ENCODE measurements at places on chromosomes 4 and X.

GRCh38 chr4:111028795-111029194 lies 405.9 kb upstream of the PITX2 start:
- no peak for DNase-seq

DNA sequence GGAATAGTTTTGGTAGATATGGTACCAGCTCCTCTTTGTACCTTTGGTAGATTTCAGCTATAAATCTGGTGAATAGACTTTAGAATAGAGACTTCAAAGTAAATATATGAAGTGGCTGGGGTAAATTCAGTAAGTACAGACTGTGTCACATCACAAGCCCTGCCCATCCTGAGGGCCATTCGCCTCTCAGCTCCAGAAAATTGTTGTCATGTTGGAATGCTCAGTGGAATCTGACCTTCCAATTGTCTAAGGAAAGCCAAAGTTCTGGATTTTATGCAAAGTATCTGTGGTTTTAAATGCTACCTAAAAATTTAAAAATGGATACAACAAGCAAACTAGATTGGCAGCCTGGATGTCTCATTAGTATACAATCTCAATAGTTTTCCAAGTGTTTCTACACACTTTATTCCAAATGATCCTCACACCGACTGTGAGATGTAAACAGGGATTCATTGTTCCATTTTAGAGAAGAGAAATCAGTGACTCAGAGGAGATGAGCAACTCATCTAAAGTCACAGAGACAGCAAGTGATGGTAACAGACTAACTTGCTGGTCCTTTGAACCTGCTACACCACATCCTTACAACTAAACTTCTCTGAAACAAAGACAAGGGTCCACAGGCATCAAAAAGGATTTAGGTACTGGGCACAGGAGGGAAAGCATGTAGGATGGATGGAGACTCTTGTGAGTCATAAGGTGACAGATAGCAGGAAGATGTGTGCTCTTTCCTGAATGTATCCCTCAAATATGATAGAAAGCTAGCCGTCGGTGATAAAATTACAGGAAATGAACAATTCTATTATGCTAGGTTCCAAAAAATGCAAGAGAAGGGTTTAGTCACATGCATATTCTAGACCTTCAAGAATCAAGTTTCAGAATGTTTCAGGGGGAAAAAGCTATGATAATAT lies 127.3 kb downstream of the ATP10D start:
- DNase-seq = no peak

DNA sequence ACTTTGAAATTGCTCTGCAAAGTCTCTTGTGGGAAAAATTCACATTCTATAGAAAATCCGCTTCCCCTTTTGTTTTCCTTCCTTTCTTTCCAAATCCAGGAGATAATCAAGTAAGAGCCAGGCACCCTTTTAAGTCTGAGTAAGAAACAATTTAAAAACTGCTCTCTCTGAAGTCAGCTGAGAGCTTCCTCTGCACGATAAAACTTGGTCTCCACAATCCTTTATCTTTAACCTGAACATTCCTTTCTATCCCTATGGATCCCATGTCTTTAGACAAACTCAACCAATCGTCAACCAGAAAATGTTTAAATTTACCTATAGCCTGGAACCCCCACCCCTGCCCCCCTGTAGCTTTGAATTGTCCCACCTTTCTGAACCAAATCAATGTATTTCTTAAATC lies 1723.6 kb upstream of the AGA start:
- no peak for DNase-seq

- no peak for DNase-seq
Measured at GRCh38 chr4:124514588-124514987, 197.9 kb downstream of the ANKRD50 start.

- no peak for DNase-seq
Measured at GRCh38 chrX:71052721-71053120, 15.4 kb downstream of the SNX12 start.

DNA sequence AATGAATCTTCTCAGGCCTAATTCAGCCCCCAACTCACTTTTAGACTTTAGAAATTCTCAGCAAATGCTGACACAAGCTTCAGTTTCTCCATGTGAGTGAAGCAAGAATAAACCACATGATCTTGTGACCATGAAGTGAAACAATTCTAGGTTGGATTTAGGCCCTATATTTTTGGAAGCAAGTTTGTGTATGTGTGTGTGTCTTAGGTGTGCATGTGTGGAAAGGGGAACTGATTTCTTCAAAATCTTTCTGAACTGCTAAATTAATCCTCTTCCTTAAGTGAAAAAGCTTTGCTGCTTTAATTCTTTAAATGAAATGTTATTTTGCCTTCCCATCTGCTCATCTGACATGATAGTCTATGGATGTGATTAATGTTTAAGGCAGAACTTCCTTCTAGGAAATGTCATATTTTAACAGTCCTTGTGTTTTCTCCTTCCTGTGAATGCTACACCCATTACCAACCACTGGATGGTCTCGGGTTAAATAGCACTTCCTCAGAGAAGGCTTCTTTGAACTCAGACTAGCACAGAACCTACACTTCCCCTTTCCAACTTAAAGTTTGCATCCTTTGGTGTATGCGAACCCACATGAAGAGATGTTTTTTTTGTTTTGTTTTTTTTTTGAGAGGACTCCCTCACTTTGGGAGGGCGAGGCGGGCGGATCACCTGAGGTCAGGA lies 1.2 kb upstream of the TMEM144 start:
- no peak for DNase-seq

GRCh38 chrX:103565752-103566151 lies 19.6 kb upstream of the TCEAL4 start:
- no peak for DNase-seq

DNA sequence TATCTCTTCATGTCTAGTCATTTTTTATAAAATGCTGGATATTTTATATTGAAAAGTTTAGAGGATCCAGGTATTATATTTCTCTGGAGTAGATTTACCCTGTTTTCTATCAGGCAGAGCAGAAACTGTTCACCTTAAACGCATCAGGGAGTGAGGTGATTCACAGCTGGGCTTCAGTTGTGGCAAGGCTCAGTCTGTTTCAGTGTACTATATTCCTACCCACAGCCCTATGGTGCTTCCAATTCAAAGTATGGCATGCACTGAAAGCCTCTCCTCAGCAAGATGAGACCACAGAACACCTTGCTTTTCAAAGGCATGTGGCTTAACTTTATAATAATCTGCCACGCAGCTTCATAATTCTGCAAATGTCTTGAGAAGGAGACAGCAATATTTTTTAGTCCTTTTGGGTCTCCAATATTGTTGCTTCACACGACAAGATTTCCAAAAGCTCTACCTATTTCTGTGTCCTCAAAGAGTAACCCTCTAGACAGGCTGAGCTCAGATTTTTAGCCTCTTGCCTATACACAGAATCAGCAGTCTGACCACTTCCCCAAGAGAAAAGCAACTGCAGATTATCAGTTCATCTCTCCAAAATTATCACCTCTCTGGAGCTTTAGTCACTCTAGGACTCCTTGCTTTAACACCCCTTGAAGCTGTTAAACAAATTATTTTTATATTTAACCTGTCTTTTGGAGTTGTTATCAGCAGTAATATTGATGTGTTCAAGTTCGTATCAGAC lies 24.4 kb downstream of the PRDM5 start:
- no peak for DNase-seq

- peak; percentile 28 for DNase-seq
Measured at GRCh38 chr4:7771056-7771455, 168.6 kb downstream of the AFAP1 start.

DNA sequence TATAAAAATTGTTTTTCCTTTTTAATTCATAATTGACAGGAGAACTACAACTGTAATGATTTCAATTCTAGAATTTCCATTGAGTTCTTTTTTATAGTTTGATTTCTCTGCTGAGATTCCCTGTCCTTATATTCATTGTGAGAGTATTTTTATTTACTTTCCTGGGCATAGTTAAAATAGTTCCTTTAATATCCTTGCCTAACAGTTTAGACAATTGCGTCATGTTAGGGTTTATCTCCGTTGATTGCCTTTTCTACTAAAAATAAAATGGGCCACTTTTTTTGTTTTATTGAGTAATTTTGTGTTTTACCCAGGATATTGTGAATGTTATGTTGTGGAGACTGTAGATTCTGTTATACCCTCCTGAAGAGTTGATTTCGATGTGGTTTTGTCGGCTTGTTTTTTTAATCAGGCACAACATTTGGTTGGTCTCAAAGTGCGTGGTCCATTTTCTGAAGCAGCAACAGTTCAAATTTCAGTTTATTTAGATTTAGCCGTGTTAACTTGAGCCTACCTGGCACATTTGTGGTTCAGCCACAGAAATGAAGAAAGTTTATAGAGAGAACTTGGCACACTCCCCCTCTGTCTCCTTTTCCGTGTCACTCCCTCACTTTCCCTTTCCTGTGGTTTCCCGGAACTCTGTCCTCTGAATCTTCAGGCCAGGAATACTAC lies 16.0 kb upstream of the PRRG1 start:
- DNase-seq = no peak

DNA sequence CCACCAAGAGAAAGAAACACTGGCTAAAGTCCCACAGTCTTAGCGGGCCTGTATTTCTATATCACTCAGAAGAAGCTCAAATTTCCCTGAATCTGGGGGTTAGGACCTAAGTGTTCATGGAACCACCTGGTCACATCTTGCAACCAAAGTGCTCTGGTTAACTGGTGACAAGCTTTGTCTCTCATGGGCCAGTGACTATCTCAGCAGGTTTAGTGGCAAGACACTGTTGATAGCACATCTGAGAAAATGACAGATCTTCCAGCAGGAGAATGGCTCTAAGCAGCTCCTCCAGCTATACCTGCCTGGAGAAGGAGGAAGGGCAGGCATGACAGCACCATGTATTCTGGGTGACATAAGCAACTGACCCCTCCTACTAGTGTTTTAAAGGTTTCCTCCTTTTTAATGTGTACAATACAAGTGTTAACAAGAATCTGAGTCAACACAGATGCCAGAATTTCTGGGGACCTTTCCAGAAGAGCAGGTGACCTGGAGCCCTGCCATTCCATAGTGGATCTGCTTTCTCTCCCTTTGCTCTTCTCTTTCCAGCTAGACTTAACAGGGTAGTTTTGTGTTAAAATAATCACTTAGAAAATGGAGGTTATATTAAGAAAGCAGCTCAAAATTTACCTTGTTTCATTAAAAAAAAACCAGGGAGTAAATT lies 17.3 kb upstream of the QRFPR start:
- no peak for DNase-seq

DNA sequence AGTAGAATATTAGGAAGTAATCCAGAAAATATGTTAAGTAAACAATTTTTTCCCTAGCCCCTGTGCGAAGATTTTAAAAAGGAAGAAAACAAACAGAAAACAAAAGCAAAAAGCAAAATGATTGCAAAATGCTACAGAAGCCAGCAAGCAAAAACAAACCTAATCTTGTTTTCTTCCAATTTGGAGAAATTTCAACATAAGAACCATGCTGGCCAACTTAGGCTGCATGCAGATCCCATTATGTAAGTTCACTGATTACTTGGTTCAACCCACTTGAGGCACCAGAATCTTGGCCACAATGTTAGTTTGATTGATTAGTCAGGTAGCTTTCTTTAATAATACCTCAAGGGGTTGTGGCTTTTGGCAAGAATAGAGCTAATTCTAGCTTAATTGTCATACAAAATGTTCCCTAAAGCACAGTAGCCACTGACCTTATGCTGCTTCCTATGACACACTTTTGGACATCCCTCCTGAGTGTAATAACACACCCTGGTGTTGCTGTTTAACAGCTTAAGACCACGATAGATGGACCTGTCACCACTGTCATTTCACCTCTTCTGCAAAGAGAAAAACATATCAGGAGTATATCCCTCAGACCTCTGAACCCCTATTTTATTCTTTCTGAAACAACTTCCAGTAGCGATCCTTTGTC lies 2342.1 kb downstream of the PCDH7 start:
- DNase-seq = no peak

DNA sequence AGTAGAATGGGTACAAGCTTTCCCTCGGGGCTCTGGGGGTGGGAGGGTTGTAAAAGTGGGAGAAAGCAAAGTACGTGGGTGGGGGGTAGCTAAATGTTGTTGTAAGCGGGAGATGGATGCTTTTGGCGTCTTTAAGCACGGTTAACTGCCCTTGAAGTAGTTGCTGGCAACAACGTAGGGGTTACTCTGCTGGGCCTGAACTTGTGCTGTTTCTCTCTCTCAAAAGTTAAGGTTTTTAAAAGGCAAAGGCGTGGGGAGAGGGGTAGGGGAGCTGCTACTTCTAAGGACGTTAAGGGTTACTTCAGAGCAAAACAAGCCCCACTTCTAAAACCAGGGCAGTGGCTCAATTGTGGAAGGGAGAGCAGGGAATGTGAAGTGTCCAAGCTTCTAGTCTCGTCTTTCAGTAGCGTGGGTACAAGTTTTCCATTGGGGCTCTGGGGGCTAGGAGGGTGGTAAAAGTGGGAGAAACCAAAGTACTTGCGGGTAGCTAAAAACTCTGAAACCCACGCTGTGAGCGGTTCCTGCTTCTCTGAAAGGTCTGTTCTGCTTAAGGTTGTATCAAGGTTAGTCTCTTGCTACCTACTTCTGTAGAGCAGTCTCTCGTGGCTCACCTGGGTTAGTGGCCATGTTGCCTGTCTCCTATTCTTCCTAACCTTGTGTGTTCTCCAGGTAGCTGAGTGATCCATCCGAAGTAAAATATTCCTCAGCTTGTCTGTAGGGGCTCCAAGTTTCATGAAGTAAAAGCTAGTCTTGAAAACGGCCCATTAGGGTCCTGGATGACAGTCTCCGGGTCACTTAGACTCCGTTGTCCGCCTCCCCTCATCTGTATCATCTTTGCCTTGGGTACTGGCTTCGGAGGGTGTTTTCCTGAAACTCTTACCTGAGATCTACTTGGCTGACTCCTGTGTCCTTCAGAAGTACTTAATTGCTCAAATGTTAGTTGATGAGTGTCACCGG lies 1.7 kb upstream of the WDR1 start:
- DNase-seq = no peak

DNA sequence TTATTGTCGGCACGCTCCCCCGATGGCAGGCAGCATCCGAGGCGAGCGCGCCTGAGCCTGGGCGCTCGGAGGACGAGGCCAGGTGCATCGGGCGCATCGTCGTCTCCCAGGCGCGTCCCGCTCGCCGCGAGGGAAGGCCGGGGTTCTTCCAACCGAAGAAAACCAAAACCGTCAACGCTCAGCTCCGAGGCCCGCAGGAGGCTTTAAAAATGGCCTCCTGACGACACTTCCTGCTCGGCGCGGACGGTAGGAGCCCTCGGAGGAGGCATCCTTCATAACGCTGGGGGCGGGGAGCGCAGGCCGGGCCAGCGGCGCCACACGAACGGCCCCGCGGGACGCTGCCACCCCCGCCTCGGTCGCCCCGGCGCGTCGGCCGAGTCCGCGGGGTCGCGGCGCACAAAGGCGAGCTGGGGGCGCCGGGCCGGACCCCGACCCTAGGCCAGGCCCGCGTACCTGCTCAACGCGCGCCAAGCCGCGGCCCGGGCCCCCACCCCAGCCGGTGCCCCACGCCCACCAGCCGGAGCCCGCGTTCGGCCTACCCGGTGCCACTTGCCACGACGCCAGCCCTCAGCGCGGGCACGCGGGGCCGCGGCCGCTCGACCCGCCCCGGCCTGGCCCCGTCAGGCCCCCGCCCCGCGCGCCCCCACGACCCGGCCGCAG lies 501 bp downstream of the ZNF518B start:
- peak; percentile 49 for DNase-seq

- peak; percentile 51 for DNase-seq
Measured at GRCh38 chr4:3074846-3075651, 568 bp downstream of the HTT start.

GRCh38 chrX:65045001-65045400 lies 68.8 kb upstream of the ZC4H2 start:
- DNase-seq = no peak

GRCh38 chr4:73763877-73764276 lies 23.5 kb downstream of the CXCL8 start:
- DNase-seq = no peak

- no peak for DNase-seq
Measured at GRCh38 chr4:76232681-76233080, 18.8 kb upstream of the FAM47E start.

- no peak for DNase-seq
Measured at GRCh38 chrX:77622672-77623071, 163.3 kb downstream of the ATRX start.

GRCh38 chr4:113784497-113785250 lies 23.1 kb upstream of the CAMK2D start:
- DNase-seq = no peak
